ENCODE measurements at places on chromosomes 11 and 22. TPM values are rescaled to one million over a fixed set of nuclear protein-coding genes. Genes with fewer than 3 reads are reported as not detected.

DNA sequence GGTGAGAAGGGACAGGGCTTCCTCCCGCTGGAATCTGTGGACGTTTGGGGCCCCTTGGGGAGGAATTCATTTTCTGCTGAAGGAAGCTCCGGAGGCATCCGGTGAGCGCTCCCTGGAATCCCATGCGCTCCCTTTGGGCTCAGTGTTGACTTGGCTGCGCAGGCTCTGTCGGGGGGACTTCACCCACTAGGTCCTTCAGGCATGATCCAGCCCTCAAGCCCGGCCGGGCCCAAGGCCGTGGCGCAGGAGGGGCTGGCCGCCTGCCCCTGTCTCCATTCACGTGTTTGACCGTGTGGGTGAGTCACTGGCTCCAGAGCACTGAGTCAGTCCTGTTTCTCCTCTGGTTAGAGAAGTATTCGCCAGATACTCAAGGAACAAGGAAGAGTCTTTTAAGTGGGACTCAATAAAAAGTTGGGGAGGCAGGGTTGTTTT is 1.4 kb downstream of the CTTN start:
- DNase-seq: peak; percentile 93

- DNase-seq: peak; percentile 92
These were observed at the start of gene CFL1 for GRCh38 chr11:65857853-65858680. TSS of gene CFL1 (minus strand) at chr11:65858180. CDS start at chr11:65858099, 81 bp downstream.

Gene CLDN5
- not detected for total RNA-seq

Gene RABL2B
- total RNA-seq: 27.5 TPM

- DNase-seq: no peak
These were observed 507.6 kb downstream of the INSC start for GRCh38 chr11:15622231-15622890.

Data from astrocyte (in vitro differentiated cells and primary cell).